Activated CD8-positive, alpha-beta memory T cell treated with anti-CD3 and anti-CD28 coated beads for 48 hours (primary cell): ENCODE measurements at places on chromosomes 1 and 21.

GRCh38 chr1:12587981-12588640 is 29.9 kb downstream of the DHRS3 start:
- no peak for DNase-seq

GRCh38 chr1:179187735-179188471 is 41.6 kb downstream of the ABL2 start:
- no peak for DNase-seq

GRCh38 chr1:50995651-50996050 is 25.6 kb downstream of the CDKN2C start:
- DNase-seq: no peak

GRCh38 chr1:212295579-212295978 is 10.4 kb downstream of the PPP2R5A start:
- no peak for DNase-seq

- DNase-seq: no peak
Observed at GRCh38 chr1:207750631-207751305, 1.1 kb upstream of the CD46 start.

DNA sequence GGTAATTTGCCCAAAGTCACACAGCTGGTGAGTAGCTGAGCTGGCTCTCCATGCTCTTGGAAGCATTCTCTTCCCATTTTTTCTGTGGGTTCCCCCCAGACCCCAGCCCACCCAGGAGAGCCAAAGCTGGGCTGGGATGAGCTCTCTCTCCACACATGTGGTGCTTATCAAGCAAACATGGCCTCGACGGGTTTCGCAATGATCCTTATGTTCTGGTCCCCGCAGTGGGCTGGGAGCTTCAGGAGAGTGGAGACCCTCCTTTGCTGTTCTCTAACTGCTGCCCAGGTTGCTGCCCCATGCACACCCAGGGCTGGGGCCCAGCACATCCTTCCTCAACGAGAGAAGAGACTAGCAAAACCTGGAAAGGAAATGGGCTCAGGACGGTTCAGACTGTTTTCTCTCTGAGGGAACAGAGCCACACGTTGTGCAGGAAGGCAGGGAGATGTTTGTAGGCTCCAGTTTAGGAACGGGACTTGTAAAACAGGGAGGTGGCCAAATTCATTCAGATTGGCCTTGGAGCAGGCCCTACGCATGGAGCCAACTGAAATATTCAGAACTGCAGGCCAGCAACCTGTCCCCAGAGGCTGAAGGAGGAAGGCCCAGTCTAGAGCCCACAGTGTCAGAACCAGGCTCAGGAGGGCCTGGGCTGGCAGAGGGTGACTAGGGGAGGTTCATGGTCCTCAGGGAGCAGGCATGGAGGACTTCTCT is 27.2 kb upstream of the CSF1 start:
- no peak for DNase-seq
